ENCODE measurements at places on chromosomes 6 and 20. TPM values are rescaled to one million over a fixed set of nuclear protein-coding genes. Genes with fewer than 3 reads are reported as not detected.

GRCh38 chr20:64023361-64024140 is 12.4 kb upstream of the C20orf204 start:
- H3K27me3 ChIP-seq = no peaks in the 10 kb centered on the region
- H3K27ac ChIP-seq = peak overlapping the region; percentile 83
- no peak overlapping the region for H3K4me3 ChIP-seq
- peaks cover 50% of the 10 kb centered on the region for H3K36me3 ChIP-seq
- no peak for DNase-seq

DNA sequence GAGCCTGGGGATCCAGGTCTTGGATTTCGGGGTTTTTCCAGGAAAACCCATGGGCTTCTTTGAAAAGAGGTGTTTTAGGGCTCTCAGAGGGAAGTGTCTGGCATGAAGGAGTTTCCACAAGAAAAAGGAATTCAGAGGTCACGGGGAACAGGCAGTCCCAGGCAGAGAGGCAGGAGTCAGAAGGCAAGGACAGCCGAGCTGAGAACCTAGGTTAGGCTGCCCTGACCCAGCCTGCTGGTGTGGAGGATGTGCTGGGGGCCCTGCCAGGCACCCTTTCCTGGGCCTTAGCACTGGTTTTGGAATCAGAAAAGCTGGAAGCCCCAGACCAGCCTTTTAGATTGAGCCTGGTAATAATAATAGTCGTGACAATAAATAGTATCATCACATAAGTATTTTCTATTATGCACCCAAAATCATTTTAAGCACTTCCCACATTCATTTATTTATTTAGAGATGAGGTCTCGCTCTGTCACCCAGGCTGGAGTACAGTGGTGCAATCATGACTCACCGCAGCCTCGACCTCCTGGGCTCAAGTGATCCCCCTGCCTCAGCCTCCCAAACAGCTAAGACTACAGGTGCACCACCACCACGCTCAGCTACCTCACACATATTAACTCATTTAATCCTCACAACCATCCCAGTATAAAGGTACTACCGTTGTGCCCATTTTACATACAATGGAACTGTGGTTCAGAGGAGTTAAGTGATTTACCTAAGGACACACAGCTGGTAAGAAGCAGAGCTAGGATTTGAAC is 19.9 kb downstream of the TGM2 start:
- H3K36me3 ChIP-seq = no peaks in the 10 kb centered on the region
- DNase-seq = no peak
- H3K27ac ChIP-seq = peak overlapping the region; percentile 96
- no peak overlapping the region for H3K4me3 ChIP-seq
- H3K27me3 ChIP-seq = no peaks in the 10 kb centered on the region

DNA sequence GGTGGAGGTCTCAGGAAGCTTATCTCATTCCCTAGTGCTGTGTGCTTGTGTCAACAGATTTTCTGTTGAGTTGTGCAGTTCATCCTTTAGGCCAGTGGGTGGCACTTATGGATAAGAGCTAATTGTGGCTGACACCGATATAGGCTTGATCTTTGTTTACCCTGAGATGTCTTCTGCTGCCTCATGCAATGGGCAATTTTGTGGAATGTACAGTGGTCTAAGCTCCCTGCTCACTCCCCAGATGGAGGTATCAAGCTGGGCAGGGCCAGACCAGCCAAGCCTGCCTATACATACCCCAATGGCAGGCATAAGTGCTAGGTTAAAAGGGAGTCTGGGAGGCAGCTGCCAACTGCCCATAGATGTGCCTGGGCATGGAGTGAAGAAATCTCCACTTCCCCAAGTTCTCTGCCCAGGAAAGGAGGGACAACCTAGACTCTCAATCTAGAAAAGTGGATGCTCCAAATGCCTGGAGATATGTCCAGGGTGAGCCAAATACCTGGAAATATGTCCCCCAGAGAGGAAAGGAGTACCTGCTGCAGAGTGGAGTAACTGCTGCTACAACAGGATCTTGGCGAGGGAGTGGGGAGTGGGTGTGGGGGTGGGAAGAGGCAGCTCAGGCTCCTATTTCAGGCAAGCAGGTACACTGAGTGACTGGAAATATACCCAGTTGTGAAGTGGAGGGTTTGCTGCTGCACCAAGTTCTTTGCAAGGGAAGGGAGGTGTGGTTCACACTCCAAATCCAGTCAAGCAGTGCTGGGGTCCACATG is 53.2 kb upstream of the ARG1 start:
- no peaks in the 10 kb centered on the region for H3K4me1 ChIP-seq
- no peak overlapping the region for H3K27ac ChIP-seq
- no peak overlapping the region for H3K4me3 ChIP-seq
- H3K36me3 ChIP-seq = no peaks in the 10 kb centered on the region

JAG1 gene
- total RNA-seq = 69.1 TPM
